Left ventricle myocardium inferior (tissue), 1 donor: ENCODE measurements at places on chromosomes 7 and 10. TPM values are rescaled to one million over a fixed set of nuclear protein-coding genes. Genes with fewer than 3 reads are reported as not detected.
A peak's percentile ranks its signal among the peaks of the same experiment; 100 is the strongest.

DNA sequence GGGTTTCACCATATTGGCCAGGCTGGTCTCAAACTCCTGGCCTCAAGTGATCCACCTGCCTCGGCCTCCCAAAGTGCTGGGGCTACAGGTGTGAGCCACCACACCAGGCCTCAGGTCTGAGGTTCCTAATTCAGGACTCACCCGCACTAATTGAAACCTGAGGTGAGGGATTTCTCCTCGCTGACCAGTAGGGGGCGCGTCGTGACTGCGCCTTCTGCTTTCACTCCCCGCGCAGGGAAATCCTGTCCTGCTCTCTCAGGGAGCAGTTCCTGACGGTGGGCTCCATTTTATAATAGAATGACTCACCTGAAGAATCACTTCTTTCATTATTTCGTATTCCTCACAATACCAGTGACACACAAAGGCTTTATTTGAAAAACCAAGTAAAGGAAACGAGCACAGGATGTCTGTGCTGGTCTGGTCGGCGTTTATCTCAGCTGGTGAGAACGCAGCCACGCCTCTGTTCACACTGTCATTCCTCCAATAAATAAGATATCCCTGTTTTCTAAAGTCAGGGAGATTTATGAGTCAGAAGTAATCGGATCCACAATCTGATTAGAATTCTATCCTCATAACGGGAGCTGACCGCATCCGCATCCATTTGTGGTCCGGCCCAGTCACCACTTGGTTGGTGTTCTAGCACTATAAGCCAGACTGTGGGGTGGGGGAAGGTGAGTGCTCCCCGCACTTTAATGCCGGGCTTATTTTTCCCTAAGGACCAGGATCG lies 35.4 kb downstream of the BAG3 start:
- H3K27me3 ChIP-seq: no peaks in the 10 kb centered on the region
- H3K36me3 ChIP-seq: no peaks in the 10 kb centered on the region
- H3K4me3 ChIP-seq: peak overlapping the region; percentile 52
- H3K4me1 ChIP-seq: peaks cover 22% of the 10 kb centered on the region

- H3K27ac ChIP-seq: no peak overlapping the region
- H3K27me3 ChIP-seq: no peaks in the 10 kb centered on the region
Measured at GRCh38 chr7:13724977-13725566, 264.4 kb downstream of the ETV1 start.

DNA sequence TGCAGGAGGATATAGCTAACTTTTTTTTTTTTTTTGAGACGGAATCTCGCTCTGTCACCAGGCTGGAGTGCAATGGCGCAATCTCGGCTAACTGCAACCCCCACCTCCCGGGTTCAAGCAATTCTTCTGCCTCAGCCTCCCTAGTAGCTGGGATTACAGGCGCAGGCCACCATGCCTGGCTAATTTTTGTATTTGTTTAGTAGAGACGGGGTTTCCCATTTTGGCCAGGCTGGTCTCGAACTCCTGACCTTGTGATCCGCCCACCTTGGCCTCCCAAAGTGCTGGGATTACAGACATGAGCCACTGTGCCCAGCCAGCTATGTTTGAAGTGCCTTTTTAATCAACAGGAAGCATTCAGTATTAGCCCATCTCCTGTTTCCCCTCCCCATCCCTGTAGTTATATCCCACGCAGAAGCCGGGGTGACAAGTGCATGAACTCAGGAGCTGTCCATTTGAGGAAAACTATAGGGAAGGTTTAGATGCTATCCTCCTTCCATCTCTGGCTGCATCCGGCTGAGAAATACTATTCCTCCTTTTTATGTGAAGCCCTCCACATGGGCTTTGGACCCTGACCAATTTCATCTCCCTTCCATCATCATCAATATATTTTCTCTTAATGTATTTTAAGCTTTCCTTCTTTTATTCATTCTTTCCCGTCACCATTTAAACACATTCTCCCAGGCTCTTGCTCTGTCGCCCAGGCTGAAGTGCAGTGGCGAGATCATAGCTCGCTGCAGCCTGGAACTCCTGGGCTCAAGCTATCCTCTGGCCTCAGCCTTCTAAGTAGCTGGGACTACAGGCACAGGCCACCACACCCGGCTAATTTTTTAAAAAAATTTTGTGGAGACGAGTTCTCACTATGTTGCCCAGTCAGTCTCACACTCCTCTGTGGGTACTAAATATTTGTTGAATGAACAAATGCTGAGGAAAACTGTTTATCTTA lies 1.3 kb upstream of the POT1 start:
- no peaks in the 10 kb centered on the region for H3K27me3 ChIP-seq
- H3K4me3 ChIP-seq: no peak overlapping the region
- DNase-seq: no peak
- no peak overlapping the region for H3K27ac ChIP-seq
- H3K4me1 ChIP-seq: peaks cover 34% of the 10 kb centered on the region
- H3K36me3 ChIP-seq: peaks cover 9% of the 10 kb centered on the region

DNA sequence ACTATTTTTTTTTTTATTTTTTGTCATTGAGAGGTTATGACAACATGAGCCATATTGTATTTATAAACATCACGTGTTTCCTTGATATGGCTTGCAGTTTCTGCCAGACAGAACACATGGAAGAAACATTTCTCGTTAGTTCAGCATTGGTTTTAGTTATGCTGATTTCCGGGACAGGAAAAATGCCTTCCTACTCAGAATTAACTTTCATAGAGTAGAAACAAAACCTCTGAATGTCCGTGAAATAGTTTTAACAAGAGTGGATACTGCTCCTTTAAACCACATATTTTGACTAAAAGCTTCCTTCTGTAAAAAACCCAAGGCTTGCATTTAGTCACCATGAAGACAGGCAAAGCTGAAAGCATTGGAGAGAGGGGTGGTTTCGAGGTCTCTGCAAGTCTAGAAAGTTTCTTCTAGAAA lies 240.4 kb downstream of the KIAA1217 start:
- peaks cover 64% of the 10 kb centered on the region for H3K4me1 ChIP-seq
- H3K27ac ChIP-seq: peak overlapping the region; percentile 77
- DNase-seq: no peak
- no peaks in the 10 kb centered on the region for H3K36me3 ChIP-seq
- H3K4me3 ChIP-seq: peak overlapping the region; percentile 58

DNA sequence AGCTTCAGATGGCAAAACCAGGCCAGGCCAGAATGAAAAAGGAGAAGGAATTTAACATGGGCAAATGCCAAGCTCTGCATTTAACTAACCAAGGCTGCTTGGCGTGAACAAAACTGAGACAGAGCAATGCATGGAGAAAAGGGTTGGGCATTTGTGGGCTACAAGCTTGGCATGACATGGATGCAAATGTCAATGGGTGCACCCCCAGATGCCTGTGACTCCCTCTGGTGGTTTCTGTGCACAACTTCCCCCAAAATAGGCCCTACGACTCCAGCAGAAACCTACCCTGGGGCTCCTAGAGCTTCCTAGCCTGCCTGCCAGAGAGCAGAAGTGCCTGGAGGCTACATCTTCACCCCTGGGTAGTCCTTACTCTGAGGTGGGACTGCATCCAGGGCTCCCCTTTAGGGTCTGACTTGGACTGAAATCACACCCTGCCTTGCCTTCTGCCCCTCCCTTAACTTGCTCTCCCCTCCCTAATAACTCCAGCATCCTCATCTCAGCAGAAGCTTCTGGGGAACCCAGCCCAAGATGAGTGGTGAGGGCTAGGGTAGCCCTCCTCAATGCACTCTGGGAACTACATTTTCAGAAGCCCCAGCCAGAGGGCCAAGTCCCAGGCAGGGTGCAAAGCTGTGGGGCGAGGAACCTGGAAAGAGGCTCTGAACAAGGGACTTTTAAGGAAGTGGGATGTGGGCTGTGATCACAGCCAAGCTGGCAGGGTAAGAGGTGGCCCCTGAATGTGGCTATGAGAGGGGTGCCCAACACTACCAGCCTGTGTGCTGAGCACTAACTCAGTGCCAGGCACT lies 11.3 kb downstream of the GPRIN2 start:
- no peak overlapping the region for H3K27ac ChIP-seq
- no peak overlapping the region for H3K4me3 ChIP-seq
- no peaks in the 10 kb centered on the region for H3K36me3 ChIP-seq
- DNase-seq: peak; percentile 9
- peaks cover 5% of the 10 kb centered on the region for H3K4me1 ChIP-seq

DNA sequence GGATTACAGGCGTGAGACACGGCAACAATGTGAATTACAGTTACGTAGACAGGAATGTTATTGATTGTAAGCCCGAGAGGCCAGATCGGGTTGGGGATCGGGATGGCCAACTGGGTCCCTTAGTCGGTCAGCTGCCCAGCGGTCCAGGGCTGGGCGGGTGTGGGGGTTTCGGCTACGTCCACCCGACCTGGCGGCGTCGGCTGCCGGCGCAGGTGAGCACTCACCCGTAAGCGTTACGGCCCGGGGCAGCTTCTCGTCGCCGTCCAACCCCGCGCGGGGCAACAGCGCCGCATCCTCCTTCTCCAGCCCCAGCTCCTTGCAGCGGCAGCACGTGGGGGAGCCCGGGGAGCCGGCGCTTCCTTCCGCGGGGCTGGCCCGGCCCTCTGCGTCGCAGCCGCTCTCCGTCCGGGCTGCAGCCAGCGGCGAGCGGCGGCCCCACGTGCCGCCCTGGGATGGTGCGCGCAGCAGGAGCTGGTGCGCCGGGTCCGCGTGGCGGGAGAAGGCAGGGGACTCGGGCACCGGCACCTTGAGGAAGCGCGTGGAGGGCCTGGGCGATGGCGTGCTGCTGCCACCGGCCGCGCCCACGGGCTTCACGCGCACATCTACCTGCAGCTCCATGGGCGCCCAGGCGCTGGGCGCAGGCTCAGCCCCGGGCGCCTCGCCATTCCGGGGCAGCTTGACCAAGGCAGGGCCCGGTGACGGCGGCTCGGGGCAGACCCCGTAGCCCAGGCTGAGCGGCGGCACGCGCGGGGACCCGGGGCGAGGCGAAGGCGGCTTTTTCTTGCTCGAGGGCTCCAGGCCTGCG lies 609 bp downstream of the KLRG2 start:
- no peaks in the 10 kb centered on the region for H3K36me3 ChIP-seq
- peaks cover 15% of the 10 kb centered on the region for H3K4me1 ChIP-seq
- DNase-seq: no peak
- H3K4me3 ChIP-seq: peak overlapping the region; percentile 58
- H3K27ac ChIP-seq: no peak overlapping the region

GRCh38 chr7:157925383-157925875 lies 588.6 kb downstream of the DNAJB6 start:
- no peaks in the 10 kb centered on the region for H3K36me3 ChIP-seq
- peaks cover 40% of the 10 kb centered on the region for H3K27me3 ChIP-seq
- no peak for DNase-seq
- no peak overlapping the region for H3K27ac ChIP-seq
- no peaks in the 10 kb centered on the region for H3K4me1 ChIP-seq
- H3K4me3 ChIP-seq: no peak overlapping the region

DNA sequence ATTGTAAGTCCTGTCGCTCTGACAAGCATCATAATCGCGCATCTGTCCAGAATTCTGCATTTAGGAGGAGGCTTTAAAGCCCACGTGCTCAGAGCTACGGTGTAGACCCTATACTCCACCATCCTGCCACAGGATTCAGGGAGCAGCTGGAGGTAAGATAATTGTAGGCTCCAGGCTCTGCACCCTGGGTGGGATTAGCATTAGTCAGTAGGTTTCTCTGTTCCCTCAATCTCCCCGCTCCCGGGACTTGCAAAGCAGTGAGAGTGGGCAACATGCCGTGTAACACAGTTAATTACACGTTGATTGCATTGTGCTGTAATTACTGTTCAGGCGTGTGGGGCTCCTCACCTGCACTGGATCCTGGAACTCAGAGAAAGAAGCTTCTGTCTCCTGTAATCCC lies 89.3 kb upstream of the CUX1 start:
- peaks cover 2% of the 10 kb centered on the region for H3K4me1 ChIP-seq
- H3K36me3 ChIP-seq: no peaks in the 10 kb centered on the region
- no peak overlapping the region for H3K27ac ChIP-seq
- no peak overlapping the region for H3K4me3 ChIP-seq

DNA sequence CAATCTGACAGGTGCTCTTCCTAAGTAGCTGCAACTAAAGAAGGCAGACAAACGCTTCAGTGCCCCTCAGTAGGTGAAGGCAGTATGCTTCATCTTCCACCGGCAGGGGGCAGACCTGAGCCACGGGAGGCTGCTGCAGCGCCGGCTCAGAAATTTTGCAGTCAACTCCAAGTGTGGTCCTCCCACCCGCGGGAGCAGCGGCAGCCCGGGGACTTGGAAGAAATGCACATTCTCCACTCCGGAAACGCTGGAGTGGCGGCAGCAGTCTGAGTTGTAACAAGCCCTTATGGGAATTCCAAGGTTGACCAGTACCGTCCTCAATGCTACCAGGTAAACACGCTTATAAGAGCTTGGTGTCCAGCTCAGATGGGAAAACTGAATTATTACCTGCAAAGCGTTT lies 3.4 kb downstream of the IGFBP3 start:
- peaks cover 10% of the 10 kb centered on the region for H3K27me3 ChIP-seq
- H3K36me3 ChIP-seq: peaks cover 38% of the 10 kb centered on the region
- no peak overlapping the region for H3K27ac ChIP-seq
- peak; percentile 82 for DNase-seq

DNA sequence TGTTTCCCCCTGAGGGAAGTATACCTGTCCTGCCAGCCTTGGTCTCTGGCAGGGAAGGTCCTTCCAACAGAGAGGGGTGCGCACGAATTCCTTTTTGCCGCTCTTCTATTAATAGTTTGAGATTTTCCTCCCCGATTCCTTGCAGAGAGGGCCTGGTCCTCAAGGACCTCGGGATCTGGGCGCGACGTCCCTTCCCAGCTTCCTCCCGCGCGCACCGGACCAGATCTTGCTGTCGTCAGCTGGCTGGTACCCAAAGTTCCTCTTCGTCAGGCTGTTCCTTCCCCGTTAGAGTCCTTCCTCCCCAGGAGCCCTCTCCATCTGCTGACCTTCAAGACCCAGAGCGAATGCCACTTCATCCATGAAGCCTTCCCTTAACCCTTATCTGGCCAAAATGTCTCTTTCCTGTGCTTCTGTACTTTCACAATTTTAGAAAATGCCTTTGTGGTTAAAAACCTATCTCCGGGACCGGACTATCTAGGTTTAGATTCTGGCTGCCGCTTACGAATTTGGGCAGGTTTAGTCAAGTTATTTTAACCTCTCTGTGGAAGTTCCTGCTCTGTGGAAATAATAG lies 851 bp upstream of the GOT1 start:
- H3K4me1 ChIP-seq: peaks cover 65% of the 10 kb centered on the region
- no peaks in the 10 kb centered on the region for H3K36me3 ChIP-seq
- H3K27me3 ChIP-seq: no peaks in the 10 kb centered on the region
- H3K4me3 ChIP-seq: peak overlapping the region; percentile 87

DNA sequence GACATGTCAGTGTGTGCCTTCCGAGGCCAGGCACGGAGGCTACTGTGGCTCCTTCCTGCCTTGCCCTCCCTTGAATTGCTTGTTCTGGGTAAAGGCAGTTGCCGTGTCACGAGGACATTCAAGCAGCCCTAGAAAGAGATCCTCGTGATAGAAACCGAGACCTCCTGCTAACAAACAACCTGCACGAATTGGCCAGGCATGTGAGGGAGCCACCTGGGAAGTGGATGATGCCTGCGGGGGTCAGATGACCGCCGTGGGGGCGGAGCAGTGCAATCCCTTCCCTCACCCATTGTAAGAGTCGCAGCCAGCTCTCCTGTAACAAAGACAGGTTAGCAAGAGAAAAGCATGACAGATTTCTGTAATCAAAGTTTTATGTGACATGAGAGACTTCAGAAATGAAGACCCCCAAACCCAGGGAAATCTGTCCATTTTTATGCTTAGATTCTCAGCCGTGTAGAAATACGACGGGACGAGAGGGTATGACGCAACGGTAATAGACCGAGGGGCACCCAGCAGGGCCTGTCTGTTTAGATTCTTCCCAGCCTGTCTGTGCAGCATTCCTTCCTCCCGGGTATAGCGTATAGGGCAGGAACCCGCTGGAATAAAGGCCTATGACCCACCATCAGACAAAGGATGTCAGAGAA lies 241.7 kb downstream of the GATA3 start:
- H3K27ac ChIP-seq: no peak overlapping the region
- no peak overlapping the region for H3K4me3 ChIP-seq
- DNase-seq: no peak
- H3K36me3 ChIP-seq: no peaks in the 10 kb centered on the region
- H3K4me1 ChIP-seq: no peaks in the 10 kb centered on the region

The ZNF746 gene
- total RNA-seq: 7.4 TPM

The LIPK gene
- not detected for total RNA-seq

The KCND2 gene
- total RNA-seq: not detected

The TCTN3 gene
- total RNA-seq: 11.6 TPM

The PDZD7 gene
- 0.27 TPM for total RNA-seq

The SORBS1 gene
- 896 TPM for total RNA-seq
